ENCODE measurements at places on chromosomes 11 and 22.
A peak's percentile ranks its signal among the peaks of the same experiment; 100 is the strongest.

GRCh38 chr11:107562647-107563208 is 2.8 kb downstream of the ALKBH8 start:
- no peak for DNase-seq

DNA sequence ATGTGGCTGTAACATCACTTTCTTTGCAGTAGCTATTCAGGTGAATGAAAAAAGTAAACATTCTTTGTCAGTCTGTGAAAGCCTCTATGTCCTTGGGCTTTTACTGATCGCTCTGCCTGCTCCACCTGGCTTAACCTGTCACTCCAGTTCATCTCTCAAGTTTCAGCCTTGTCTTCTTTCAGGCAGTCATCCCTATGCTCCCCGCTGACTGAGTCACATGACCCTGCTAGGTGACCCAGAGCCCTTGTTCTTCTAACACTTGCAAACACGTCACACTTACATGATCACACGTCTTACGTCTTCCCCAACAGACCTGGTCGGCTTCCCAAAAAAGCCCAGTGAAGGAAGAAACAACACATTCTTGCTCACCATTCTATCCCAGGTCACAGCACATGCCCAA is 499.3 kb upstream of the TENM4 start:
- DNase-seq: no peak

GRCh38 chr11:71248656-71249055 is 3.7 kb downstream of the SHANK2 start:
- no peak for DNase-seq

- DNase-seq: no peak
These were observed 19.5 kb downstream of the SLC5A12 start for GRCh38 chr11:26702406-26702805.

DNA sequence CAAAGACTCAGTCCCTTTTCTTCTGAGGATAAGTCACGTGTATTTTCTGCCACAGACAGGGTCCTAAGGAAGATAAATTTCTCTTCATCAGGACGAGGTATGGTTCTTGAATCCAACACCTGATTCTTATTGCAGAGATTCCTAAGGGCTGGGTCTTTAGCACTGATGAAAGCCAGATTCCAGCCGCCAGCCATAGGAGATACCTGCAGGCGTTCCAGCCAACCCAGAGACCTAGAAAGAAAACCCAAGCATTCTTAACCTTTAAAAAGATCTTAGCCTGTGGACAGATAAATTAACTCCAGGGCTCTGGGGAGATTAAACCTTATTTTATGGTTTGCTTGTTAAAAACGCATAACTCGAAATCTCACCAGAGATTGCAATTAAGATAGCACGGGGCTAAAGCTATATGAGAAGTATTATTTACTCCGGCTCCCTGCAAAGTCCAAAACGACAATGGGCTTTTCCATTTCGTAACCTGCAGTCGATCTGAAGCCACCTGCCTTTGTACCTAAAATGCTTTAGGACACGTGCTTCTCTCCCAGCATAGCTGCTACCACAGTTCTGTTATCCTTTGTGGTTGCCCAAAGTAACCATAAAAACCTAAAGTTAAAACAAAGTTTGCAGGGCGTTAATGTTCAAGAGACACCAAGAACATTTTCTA is 104.5 kb downstream of the NXPE2 start:
- DNase-seq: no peak

DNA sequence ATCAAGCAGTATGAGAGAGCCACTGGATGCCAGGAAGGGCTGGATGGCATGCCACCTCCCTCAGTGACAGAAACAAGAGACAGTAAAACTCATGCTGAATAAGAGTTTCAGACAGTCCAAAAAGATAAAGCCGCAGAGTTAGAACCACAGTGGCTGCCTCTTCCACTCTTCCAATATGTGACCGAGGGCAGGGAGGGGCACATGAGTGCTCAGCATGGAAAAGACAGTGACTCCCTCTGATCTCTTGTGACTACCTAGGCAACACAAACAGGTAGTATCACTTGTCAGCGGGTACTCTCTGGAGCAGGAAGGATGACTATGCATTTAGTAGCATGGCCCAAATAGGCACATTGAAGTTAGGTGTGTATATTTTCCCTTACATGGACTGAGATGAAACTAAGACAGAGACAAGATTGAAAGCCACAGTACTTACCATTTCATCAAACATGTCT is 295.4 kb downstream of the CADM1 start:
- no peak for DNase-seq

DNA sequence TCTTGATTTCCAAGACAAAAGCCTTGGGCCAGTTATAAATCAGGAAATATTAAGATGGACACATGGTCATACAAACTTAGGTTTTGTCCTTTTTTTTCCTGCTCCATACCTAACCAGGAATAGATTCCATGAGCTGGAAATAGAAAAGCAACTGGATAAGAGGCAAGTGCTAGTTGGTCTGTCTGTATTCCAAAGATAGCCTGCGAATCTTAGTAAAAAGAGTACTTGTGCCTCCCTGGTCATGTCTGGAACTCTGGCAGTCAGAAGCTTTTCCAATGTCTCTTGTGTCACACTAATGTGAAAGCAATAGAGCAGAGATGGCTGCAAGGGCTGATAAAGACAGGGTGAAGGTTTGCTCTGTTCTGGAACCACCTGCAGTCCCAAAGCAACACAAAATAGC is 590.2 kb upstream of the ANO5 start:
- DNase-seq: no peak

- DNase-seq: no peak
These were observed 179.6 kb upstream of the ISX start for GRCh38 chr22:34886391-34886790.

DNA sequence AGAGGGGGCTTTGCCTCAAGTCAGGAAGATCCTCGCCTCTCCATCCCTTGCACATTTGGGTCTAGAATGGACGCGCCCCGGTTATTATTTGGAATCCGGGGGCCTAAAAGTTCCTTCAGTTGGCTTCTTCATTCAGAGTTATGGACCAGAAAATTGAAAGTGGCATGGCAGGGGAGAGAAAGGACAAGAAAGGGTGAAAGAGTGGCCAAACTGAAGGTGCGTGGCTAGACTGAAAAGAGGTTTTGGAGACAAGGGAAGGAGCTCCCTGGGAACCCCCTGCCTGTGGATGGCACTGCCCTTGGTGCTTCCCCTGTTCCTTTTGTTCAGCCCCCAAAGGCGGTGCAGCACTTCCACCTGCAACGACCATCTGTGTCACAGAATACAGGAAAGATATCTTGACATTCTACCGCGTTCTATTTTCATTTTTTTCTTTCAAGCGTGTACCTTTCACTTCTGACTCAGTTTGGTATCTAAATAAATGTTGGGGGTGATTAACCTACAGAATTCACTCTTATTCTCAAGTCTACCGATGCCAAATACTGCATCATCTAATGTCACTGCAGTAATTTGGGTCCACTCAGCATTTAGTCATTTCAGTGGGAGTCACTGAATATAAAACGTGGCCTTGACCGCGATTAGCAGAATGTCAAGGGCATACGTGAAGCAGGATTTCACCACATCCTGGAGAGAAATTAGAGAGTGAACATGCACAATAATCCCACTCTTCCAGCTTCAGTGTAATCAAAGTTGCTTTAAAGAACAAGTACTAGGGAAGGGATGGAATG is 88.1 kb upstream of the ARHGAP32 start:
- no peak for DNase-seq

DNA sequence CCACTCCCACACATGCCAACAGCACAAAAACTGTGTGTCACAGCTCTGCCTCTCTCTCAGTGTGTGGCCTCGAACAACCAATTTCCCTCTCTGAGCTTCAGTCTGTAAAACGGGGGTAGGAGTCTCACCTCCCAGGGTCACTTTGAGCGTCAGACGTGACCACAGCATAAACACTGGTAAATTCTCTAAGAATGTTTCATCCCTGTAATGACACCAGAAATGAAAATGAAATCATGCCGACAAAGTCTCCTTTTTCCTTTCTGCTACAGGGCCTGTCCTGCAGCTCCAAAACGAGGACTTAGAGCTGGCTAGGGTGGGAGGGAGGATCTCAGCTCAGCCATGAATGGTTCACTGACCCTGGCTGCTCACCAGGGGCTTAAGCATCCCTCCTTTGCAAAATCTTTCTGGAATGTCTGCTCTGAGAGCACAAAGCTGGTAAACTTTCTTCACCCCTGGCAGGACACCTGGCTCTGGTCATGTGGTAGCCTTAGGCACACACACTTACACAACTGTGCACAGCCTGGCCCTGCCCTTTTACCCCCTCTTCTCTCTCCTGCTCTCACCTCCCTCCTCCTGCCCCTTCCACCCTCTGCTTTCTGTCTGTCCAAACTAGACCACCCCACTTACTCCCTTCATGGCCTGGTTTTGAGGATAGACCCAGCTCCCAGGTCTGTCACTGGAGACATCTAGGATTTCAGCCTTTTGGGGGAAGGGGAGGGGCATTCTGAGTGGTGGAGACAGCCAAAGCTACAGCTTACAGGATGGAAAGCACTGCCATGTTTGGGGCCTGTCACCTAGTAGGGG is 12.3 kb upstream of the TSKU start:
- no peak for DNase-seq

DNA sequence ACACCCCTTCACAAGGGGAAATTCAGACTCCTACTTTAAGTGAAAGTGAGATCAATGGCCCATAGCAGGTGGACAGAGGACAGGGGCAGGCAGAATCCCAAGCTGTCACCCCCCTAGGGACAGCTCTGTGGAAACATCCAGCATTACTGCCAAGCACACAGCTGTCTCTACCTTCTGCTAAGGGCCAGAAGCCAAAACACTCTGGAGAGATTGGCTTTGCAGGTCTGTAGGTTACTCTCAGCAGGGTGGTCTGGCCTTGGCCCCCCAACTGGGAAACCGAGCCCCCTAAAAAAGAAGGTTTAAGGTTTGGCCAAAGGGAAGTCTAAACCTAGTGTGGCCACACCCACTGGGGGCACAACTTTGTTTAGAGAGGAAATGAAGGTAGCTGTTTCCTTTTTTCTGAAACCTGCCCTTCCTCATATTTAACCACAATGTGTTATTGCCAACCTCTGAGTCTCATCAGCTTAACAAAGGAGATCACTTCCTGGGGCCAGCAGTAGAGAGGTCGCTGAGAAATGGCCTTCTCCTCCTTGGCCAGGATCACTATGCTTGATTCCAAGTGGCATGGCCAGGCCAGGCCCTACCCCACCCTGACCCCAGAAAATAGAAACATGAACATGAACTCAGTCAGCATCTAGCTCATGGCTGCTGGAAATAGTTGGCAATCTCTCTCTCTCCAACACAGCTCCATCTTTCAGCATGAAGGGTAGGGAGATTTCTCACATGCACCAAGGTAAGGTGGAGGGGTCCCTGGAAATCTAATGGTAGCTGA is 25.9 kb upstream of the SCARF2 start:
- no peak for DNase-seq

- DNase-seq: peak; percentile 19
These were observed 26.4 kb downstream of the KCTD17 start for GRCh38 chr22:37077802-37078448.

GRCh38 chr22:37581504-37581903 is 1.6 kb upstream of the LGALS2 start:
- peak; percentile 85 for DNase-seq

DNA sequence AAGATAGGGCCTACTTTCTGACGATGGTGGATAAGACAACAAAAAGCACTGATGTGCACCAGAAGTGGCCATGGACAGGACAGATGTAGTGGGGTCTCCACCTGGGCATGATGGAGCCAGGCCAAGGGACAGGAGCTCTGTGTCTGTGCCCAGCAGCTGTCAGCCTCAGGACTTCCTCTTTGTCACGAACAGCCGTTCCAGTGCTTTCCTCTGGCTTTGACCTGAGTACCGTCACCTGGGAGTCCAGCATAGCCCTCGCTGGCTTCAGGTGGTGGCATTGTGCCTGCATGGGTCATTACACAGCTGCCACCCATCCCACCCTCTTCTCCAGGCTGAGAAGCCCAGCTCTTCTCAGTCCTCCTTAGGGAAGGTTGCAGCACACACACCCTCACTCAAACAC is 137.8 kb downstream of the GRIK4 start:
- DNase-seq: no peak

- no peak for DNase-seq
These were observed 18.8 kb downstream of the TMEM218 start for GRCh38 chr11:125092669-125093068.

- no peak for DNase-seq
These were observed 1.8 kb downstream of the TLCD5 start for GRCh38 chr11:120326845-120327281.

GRCh38 chr11:116582571-116582970 is 190.2 kb downstream of the BUD13 start:
- no peak for DNase-seq

DNA sequence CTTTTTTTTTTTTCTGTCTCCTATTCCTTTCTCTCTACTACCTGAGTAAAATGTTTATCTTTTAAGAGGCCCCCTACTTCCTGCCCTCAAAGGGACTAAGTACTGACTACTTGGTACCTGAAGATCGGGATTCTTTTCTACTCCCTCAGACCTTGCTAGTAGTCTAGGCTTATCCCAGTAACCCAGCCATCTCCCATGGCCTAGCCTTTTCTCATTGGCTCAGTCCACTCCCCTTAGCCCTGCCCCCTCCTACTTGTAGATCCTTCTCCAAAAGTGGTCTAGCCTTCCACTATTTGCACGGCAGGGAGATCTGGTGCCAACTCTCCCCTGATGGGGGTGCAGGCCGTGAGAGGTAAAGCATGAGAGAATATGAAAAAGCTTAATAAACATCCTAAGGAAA is 133.7 kb downstream of the RCN1 start:
- no peak for DNase-seq

DNA sequence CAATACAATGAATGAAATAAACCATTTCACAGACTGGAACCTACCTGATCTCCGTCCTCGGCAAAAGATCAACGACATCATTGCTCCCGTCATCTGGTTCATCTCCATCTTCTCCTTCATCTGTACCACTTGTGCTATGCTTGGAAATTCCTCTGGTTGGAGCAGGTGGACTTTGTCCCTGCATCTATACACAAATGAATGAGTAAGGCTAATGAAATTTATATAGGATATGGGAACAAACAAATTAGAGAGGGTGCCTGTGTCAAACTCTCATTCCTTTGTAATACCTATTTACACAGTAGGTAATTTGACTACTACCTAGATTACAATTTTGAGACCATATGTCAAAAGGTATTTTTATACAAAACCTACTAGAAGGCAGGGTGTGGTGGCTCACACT is 59.4 kb downstream of the F2 start:
- DNase-seq: no peak

GRCh38 chr11:115409691-115410220 is 94.5 kb downstream of the CADM1 start:
- DNase-seq: no peak

- no peak for DNase-seq
These were observed 24.3 kb downstream of the PDGFB start for GRCh38 chr22:39220450-39220849.

GRCh38 chr11:93080146-93080759 is 110.8 kb downstream of the MTNR1B start:
- DNase-seq: no peak

DNA sequence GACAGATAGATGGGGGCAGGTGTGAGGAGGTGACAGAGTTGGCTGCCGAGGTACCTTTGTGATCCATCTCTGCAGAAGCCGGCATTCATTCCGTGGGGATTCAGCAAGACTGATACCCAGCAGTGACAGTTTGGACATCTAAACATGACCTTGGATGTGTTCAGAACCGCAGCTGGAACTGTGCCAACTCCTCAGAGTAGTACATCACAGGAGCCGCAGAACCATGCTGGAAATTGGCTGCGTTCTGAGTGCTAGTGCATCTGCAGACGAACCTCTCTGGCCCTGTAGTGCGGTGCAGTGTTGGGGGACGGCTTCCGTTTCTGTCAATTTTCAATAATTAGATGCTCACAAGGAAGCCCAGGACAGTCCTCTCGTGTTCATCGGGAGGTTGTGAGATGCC is 772.1 kb downstream of the NTM start:
- peak; percentile 77 for DNase-seq

GRCh38 chr11:71294846-71295600 is 42.6 kb upstream of the SHANK2 start:
- no peak for DNase-seq
